ENCODE measurements at places on chromosomes 1 and 21. TPM values are rescaled to one million over a fixed set of nuclear protein-coding genes. Genes with fewer than 3 reads are reported as not detected.
A peak's percentile ranks its signal among the peaks of the same experiment; 100 is the strongest.

The FCGR3A gene
- 3.4 TPM for total RNA-seq

The CD2 gene
- total RNA-seq = 1.6 TPM

DNA sequence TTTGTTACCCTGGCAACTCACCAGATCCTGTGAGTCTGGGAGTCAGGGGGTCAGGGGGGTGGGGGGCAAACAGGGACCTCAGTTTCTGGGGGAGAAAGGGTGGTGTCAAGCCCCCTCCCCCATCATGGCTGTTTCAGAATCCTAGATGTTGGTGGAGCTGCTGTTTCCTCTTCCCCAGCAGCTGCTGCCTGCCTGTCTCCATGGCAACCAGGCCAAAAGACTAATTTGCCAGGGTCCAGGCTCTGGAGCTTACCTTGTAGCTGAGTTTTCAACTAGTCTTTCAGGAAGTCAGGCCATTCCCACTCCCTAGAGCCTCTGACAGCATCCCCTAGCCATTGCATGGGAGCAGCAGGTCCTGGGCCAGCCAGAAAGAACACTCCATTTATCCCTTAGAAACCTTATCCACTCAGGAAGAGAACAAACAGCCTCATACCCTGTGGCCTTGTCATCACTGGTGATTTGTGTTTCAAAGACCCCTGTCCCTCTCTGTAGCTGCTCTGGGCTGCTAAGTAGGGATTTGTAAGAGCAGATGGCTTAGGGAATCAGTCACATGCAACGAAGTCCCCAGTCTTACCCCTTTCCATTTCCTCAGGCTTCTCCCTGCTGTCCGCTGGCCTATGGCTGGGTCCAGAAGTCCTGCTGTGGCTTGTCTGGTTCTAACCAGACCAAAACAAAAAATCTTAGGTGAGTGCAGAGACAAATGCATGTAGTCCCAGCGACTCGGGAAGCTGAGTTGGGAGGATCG is 21.5 kb upstream of the STMN1 start:
- peak; percentile 79 for DNase-seq

DNA sequence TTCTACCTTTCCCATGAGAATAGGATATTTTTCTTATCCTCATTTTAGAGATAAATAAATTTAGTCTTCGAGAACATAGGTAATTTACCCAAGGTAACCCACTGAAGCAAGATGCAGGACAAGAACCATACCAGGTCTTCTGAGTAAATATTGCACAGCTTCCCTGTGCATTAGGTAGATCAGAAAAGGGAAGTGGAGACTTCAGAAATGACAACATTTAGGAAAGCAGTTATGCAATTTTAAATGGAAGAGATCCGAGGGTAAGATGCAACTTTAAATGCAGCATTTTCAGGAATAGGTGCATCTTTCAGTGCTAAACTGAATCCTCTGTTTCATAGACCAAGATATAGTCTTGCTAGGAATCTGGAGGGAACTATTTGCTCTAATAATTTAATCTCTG is 206.4 kb upstream of the SGIP1 start:
- no peak for DNase-seq

DNA sequence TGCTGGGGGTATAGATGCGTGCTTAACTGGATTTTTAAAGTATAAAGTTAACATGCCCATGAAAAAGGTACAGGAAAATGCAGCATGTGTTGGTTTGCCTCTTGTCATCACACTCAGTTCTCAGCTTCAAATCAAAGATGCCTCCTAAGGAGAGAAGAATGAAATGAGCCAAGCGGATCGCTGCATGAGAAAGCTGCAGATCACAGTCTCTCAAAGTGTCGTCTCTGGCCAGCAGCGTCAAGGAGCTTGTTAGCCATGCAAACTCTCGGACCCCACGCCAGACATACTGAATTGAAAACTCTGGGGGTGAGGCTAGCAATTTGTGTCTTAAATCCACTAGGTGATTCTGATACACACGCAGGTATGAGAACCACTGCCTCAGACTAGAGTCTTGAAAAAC is 297.2 kb downstream of the AJAP1 start:
- no peak for DNase-seq

DNA sequence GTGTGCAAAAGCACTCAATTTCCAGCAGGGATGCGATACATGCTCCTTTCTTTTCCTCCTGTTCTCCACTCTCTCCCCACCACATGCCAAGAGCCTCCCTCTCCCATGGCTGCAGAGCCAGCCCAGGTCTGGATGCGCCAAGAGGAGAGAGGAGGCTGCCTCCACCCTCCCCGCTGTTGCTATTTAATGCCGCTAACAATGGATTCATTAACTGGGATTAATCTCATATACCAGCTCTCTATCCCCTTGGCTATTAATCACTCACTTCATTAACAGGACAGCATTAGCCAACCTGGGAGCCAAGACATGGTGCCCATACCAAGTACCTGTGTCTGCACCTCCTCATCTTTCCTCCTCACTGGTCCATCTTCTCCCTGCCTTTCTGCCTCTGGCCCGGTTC is 49.1 kb upstream of the SCMH1 start:
- DNase-seq = no peak

- no peak for DNase-seq
Measured at GRCh38 chr1:218699865-218700264, 354.7 kb downstream of the TGFB2 start.

Data from tongue (tissue), 3 donors.